T-helper 22 cell (primary cell): ENCODE measurements at places on chromosomes 12 and 14.

- DNase-seq = no peak
Measured at GRCh38 chr12:34297790-34298164, 275.5 kb downstream of the ALG10 start.

GRCh38 chr12:121334513-121335343 is 17.5 kb downstream of the ANAPC5 start:
- no peak for DNase-seq

- no peak for DNase-seq
Measured at GRCh38 chr14:70186900-70187451, 1.8 kb downstream of the SLC8A3 start.

DNA sequence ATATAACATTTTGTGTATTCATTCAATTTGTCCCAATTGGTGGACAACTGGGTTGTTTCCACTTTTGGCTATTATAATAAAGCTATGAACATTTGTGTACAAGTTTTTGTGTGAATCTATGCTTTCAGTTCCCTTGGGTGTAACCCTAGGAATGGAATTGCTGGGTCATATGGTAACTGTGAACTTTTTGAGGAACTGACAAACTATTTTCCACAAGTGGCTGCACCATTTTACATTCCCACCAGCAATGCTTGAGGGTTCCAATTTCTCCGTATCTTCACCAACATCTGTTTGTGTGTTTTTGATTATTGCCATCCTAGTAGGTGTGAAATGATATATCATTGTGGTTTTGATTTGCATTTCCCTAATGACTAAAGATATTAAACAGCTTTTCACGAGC is 13.0 kb downstream of the LPCAT3 start:
- no peak for DNase-seq

- no peak for DNase-seq
Measured at GRCh38 chr12:89166121-89166520, 186.2 kb downstream of the DUSP6 start.

DNA sequence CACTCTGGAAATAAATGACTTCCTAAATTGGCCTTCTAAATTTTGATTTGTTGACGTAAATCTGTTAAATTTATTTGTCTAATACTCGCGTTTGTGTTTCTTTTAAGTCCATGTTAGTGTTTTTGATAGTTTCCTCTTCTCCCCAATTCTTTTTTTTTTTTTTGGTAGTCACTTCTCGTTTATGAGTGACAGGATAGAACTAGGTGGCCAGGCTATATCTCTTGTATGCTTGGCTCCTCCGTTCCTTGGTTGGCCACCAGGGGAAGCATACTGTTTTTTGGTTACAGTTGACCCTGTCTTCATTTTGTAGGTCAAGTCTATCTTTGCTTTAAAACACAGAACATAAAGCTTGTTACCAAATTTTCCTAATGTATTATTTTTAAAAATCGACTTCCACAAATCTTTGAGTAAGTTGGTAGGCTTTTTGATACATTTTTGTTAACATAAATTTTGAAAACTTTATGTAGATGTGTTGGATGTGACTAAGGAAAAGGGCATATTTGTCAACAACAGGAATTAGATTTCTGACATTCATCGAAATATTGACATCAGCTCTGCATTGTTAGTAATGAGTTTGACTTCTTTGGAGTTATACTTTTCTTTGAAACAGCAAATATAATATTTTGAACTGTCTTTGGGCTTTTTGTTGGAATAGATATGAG is 2.2 kb downstream of the RCOR1 start:
- DNase-seq = peak; percentile 19

DNA sequence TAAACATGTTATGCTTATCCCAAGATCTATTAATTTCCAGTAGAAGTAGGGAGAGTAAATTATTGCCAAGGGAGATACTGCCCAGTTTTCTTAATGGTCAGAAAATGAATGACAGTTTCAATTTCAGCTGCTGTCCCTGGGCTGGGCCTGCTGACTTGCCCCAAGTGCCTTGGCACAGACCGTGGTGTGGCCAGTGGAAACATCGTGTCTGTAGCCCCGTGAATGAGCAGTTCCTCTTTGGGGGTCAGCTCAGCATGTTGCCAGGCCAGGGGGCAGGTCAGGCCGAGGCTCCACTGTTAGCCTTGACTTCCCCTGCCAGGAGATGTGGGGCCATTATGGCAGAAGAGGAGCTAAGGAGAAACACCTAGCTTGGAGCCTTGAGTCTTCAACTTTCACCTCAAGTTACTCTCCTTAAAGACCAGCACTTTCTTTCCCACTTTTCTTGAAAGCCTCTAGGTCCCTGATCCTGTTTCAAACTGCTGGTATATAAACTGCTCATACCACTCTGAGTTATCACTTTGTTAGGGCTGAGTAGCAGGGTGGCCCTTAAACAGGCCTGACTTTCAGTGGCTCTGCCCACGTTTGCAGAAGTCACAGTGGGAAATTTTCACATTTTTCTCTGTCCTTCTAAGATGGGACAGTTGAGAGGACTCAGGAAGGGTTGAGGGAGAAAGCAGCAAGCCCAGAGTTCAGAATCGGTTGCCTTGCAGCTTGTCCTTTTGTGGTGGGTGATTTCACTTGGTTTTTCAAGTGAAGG is 73.2 kb downstream of the SUSD6 start:
- DNase-seq = no peak

GRCh38 chr12:91493308-91493707 is 310.7 kb upstream of the DCN start:
- no peak for DNase-seq

GRCh38 chr12:104863296-104863948 is 94.7 kb downstream of the SLC41A2 start:
- no peak for DNase-seq

GRCh38 chr14:59154373-59154772 is 34.1 kb upstream of the DAAM1 start:
- no peak for DNase-seq

DNA sequence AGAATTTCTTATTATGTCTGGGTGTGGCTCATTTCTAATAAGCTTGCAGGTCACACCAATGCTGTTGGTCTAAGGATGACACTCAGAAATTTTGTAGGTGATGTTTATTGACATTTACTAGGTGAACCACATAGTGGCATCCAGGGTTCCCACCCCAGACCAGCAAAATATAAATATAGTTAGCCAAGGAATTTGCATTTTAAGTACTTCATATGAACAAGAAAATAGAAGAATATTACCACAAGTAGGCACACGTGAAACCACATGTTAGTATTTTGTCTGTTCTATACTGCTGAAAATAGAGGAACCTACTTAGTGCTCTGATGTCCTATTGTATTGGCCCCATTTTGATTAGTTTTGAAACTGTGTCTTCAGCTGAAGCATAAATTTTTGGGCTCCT is 71.1 kb downstream of the USP15 start:
- no peak for DNase-seq

- DNase-seq = no peak
Measured at GRCh38 chr12:106197906-106198623, 49.8 kb downstream of the CKAP4 start.

GRCh38 chr12:49798248-49798647 is 30.0 kb downstream of the NCKAP5L start:
- DNase-seq = no peak

GRCh38 chr14:53630336-53630735 is 326.3 kb downstream of the BMP4 start:
- no peak for DNase-seq

DNA sequence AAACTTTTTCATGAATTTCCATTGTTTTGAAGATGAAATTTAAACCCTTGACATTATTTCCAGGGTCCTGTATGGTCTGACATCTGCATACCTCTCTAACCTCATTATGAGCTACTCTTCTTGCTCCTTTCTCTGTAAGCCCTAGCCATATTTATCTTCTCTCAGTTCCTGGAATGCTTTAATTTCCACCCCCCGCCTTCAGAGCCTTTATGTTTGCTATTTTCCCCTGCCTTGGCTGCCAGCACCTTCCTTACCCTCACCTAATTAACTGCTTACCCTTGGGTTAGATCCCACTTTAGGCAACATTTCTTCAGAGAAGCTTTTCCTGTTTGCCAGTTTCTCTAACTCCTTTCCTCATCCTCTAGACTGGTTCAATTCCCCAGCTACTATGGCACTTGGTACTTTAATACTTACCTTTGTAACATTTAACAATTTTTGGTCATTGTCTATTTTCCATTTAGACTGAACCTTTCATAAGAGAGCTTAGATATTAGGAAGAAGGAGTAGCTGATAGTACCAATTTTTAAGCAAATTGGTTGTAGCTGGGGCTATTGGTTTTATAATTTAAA is 6.0 kb downstream of the STYX start:
- no peak for DNase-seq

DNA sequence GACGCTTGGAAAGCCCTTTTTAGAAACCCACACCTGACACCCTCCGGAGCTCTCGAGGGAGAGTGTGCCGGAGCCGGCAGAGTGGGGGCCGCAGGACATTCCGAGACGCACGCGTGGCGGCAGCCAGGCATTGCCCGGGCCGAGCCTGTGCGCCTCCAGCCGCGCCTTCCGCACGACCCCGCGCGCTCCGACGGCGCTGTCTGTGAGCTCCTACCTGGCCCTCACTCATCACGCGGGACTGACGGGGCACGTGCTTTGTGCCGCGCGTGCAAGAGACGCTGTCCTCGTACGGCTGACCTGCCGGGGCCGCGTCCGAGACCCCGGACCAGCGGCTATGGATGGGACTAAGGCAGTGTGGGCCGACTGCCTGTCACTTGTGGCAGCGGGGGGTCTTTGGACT is 5.2 kb downstream of the GALNT9 start:
- no peak for DNase-seq

- DNase-seq = no peak
Measured at GRCh38 chr14:21215130-21215878, 53.9 kb downstream of the HNRNPC start.

DNA sequence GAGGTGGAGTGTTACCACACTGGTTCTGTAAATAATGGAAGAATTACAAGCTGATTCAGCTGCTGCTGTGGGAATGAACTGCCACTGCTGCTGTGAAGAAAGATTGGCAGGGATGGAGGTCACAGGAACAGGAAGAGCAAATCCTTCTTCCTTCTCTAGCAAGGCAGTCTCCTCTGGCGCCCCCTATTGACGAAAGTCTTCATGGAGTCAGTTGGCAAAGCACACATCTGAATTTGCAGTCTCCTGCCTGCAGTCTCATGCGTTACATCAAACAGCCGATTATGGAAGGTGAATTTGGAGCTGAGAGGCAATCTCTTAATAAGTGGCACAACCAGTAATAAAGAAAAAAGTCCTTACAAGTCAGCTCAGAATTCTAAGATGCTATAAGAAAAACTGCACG is 106.0 kb upstream of the TMTC1 start:
- no peak for DNase-seq

DNA sequence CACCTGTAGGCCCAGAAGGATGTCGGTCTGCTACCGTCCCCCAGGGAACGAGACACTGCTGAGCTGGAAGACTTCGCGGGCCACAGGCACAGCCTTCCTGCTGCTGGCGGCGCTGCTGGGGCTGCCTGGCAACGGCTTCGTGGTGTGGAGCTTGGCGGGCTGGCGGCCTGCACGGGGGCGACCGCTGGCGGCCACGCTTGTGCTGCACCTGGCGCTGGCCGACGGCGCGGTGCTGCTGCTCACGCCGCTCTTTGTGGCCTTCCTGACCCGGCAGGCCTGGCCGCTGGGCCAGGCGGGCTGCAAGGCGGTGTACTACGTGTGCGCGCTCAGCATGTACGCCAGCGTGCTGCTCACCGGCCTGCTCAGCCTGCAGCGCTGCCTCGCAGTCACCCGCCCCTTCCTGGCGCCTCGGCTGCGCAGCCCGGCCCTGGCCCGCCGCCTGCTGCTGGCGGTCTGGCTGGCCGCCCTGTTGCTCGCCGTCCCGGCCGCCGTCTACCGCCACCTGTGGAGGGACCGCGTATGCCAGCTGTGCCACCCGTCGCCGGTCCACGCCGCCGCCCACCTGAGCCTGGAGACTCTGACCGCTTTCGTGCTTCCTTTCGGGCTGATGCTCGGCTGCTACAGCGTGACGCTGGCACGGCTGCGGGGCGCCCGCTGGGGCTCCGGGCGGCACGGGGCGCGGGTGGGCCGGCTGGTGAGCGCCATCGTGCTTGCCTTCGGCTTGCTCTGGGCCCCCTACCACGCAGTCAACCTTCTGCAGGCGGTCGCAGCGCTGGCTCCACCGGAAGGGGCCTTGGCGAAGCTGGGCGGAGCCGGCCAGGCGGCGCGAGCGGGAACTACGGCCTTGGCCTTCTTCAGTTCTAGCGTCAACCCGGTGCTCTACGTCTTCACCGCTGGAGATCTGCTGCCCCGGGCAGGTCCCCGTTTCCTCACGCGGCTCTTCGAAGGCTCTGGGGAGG is at the start of gene LTB4R:
Gene LTB4R, plus strand, starts transcription at position 857 of the 959 bp plus-strand sequence. CDS start 4,150 bp downstream, outside the sequence.
- peak; percentile 59 for DNase-seq

DNA sequence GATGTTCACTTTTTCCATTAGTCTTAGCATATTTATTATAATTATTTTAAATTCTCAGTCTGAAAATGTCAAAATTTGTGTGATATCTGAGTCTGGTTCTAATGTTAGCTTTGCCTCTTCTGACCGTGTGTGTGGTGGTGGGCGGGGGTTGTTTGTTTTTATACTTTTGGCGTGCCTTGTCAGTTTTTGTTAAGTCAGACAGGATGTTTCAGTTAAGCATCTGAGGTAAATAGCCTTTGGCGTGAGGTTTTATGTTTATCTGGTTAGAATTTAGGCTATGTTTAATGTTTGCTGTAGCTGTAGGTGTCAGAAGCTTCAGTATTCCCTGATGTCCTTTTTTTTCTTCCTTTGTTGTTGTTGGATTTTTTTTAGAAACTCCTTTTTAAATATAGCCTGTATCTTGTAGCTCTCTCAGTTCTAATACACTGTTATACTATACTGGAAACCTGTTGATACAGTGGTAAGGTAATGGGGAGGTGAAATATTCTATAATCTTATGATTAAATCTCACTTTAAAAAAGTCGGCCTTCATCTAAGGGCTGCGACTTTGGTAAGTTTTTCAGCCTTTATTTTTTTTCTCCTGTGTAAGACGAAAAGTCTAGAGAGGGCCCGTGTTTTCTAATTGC is 111.6 kb downstream of the SCAF11 start:
- DNase-seq = no peak

DNA sequence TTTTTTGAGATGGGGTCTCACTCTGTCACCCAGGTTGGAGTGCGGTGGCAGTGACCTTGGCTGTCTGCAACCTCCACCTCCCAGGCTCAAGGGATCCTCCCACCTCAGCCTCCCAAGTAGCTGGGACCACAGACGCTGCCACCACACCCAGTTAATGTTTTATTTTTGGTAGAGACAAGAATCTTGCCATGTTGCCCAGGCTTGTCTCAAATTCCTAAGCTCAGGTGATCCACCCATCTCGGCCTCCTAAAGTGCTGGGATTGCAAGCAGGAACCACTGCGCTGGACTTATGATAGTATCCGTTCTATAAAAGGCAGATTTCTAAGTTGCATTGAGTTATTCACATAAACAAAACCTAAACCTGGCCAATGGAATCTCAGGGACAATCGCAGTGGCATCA is 321.1 kb upstream of the PRICKLE1 start:
- no peak for DNase-seq

DNA sequence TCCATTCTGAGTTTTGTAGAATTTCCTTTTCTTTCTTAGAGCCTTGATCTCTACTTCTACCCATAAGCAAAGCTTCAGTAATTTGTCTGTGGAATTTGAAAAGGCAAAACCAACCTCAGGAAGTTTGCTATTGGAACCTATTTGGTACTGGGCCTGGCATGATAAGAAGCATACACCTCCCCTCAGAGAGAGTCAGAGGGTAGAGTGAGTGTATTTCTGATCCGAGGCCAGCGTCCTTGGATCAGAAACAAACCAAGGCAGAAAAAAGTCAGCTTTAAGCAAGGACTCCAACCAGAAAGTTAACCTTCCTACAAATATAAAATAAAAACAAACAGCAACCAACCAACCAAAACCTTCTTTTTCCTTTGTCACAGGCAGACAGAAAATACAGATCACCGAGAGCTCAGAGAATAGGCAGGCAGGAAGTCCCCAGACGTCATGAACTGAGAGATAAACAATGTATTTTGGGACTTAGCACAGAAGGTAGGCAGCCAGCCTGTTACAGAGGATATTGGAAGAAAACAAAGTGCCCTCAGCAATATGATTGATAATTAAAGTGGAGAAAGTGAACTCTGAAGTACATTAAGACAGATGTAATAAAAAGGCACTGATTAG is 141.5 kb downstream of the NEDD1 start:
- no peak for DNase-seq
